Erythroblast (primary cell): ENCODE measurements at places on chromosomes 11 and 22.

GRCh38 chr22:27752771-27753170 is 48.8 kb downstream of the MN1 start:
- no peak for DNase-seq

GRCh38 chr11:57791321-57792059 is 29.9 kb downstream of the CTNND1 start:
- no peak for DNase-seq

DNA sequence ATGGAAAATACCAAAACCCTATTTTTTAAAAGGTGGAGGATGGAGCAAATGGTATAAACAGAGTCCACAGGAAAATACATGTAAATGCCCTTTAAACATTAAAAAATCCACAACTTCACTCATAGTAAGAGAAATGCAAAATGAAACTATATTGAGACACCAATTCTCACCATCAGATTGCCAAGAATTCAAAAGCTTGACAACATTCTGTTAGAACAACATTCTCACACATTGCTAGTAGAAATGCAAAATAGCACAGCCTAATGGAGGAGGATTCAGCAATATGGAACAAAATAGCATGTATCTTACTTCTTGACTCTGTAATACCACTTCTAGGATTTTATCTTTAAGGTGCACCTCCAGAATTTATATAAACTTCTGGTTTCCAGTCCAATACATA is 351.8 kb downstream of the NXPE2 start:
- DNase-seq, result no peak

DNA sequence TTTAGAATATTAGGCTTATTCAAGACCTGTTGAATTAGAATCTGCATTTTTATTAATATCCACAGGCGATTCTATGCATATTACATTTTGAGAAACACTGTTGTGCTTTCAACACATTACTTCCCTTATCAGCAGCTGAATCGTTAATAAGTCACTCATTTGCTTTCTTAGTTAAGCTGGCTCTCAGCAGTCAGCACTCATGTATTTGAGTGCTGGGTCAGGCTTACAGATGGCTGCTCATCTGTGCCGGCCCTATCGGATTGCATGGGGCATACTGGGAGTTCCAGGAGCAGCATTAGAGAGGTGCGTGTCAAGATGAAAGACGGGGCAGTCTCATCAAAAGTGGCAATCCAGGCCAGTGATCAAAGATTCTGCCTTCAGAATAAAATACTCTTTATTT is 10.8 kb upstream of the OR51L1 start:
- DNase-seq, result no peak

DNA sequence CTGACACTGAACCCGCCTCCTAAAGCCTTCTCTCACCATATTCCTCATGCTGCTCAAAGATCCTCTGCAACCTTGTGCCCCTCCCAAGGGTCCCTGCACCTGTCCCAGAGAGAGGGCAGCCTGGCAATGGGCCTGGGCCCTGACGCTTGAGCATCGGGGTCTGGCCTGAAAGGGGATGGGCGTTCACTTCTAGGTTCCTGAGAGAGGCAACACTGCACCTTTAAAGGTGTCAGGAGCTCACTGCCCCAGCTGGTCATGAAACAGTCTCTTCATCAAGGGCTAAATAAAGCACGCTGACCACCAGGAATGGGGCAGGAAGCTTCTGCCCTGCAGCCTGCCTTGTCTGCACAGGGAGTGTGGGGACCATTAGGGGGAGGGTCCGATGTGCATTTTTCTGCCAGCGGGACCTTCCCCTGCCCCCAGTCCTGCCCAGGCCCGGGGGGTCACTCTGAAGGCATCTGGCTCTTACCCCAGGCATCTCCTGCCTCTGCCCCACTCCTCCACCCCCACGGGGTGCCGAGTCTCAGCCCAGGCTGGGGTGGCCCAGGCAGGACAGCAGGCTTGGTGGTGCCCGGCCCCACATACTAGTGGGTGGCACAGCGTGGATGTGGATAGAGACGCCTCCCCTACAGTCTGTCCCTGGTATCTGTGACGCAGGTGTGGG is 3.5 kb downstream of the C11orf21 start:
- no peak for DNase-seq

DNA sequence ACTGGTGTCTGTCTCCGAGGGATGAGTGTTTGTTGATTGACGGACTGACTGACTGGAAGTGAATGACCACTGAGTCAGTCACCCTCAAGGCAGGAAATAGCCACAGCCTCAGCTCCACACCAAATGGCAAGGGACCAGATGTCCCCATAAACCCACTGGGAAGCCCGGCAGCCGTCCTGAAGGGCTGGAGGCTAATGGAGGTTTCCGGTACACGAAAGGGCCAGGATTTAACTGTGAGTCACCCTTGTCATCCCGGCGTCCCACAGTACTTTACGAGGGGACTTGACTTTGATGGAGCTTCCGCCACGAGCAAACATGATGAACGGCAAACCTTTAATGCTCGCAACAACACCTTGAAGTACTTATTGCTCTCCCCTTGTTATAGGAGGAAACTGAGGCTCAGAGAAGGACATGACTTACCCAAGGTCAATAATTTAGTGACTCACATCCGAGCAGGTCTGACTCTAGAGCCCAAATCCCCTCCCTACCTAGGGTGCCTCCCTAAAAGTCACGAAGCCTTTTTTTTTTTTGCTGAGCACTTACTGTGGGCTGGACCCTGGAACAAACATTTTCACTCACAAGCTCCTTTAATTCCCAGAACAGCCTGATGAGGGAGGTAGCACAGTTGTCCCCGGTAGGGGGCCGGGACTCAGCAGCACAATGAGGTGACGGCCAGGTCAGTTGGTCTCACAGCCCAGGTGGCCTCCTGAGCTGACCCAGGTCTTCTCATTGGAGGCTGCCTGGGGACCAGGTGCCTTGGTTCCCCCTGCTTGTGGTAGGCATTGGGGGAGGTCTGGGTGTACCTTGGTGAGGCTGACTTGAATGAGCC is 25.2 kb upstream of the GCAT start:
- no peak for DNase-seq

DNA sequence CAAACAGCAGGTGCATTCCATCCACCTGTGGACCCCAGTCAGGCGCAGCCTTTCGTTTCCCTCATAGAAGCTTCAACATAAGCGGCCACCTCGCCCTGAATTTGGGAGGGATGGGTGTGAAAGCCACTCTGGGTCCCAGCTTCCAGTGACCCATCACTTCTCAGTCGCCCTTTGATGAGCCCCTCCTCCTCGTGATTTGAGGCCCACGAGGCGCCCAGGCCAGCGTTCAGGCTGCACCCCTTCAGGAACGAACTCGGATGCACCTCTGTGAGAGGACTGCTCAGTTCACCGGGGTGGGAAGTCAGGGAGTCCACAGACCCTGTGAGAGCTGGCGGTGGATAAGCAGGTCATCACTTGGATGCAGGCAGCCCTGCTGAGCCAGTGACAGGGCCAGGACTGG is 1118.2 kb downstream of the BRD1 start:
- DNase-seq, result no peak

DNA sequence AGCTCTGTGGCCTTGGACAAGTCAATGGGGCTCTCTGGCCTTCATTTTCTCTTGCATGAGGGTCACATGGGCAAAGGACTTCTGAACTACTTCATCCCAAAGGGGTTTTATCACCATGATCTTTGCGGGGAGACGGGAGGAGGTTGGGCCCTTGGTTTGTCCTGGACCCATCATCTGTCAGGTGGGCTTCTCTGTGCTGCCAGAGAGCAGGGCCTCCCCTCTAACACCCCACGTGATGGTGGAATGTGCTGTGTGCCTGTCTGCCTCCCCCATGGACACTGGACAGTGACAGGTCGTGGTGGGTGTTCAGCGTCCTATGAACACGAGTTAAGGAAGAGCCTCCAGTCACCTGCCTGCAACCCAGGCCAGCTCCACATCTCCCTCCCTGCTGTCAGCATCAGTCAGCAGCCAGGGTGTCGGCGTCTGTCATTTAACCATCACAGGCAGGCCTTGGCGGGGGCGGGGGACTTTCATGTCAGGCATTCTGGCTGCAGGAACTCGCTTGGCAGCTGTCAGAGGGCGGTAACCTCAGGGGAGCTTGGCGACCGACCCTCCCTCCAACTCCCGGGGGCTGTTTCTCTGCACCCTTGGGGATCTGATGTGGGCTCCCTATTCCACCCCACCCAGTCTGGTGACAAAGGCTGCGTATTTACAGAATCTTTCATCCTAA is 2.6 kb upstream of the SUN2 start:
- DNase-seq, result no peak

DNA sequence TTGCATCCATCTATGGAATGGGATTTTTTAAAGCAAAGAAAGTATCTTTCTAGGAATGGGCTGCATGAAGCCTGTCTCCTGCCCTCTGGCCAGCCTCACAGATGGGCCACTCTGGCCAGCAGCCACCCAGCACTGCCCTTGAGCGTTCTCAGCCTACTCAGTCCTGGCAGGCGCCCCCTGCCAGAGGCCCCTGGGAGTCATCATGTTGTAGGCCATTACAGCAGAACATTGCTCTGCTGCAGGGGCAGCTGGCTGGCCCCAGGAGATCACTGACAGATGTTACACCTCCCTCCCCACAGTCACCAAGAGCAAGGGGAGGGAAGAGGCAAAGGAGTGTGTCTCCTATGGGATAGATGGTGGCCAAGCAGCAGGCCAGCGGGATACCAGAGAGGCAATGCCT is 363.7 kb downstream of the NXPE2 start:
- DNase-seq, result no peak

DNA sequence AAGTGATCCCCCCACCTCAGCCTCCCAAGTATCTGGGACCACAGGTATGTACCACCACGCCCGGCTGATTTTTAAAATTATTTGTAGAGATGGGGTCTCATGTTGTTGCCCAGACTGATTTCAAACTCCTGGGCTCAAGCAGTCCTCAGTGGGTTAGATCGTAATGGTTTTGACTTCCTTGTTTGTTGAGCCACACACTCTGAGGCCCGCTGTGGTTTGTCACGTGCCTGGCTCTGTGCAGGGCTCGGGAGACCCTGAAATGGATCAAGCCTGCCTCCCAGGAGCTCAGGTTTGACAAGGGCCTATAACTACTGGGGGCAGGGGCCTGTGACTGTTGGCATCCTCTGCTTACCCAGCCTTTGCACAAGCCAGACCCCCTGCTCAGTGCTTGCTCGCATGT is 68.1 kb downstream of the MPPED1 start:
- DNase-seq, result no peak

DNA sequence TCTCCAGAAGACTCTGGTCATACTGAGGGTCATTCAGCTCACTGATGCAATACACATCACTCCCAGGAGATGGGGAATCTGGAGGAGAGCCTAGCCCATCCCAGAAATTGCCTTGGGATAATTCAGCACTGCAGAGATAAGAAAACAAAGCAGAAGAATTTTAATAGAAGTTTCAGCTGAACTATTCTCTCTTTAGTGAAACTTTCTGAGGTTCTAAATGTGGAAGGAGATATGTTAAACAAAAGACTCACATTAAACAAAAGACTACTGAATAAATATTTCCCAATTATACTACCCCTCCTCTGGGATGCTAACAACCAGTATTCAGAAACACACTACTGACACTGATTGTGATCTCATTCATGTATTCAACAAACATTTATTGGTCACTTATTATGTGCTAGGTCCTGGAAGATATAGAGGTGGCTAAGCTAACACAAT is 47.8 kb downstream of the C2CD3 start:
- DNase-seq, result no peak

GRCh38 chr11:124586238-124586860 is 16.6 kb downstream of the OR8A1 start:
- peak; percentile 56 for DNase-seq

- no peak for DNase-seq
These were observed 158.6 kb downstream of the SHANK2 start for GRCh38 chr11:71093783-71094182.

- DNase-seq, result no peak
These were observed 9.3 kb downstream of the SLC37A2 start for GRCh38 chr11:125072218-125072960.

DNA sequence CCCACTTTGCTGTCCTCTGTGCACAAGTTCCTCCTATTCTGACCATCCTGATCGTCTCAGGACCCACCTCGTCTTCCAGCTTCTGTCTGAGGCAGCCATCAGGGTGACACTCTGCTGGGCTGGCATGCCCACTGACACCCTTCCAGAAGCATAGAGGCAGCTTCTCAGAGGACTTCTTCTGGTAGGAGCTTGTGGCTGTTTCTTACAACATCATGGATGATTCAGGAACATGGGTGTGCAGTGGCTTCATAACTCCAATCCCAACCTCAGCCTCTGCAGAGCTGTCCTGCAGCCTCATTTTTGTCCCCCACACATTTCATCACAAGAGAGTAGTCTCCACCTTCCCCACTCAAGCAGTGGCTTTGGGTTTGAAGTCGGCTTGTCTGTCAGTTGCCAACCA is 20.9 kb upstream of the CTR9 start:
- DNase-seq, result no peak

GRCh38 chr11:122423273-122423672 is 232.2 kb upstream of the UBASH3B start:
- no peak for DNase-seq

DNA sequence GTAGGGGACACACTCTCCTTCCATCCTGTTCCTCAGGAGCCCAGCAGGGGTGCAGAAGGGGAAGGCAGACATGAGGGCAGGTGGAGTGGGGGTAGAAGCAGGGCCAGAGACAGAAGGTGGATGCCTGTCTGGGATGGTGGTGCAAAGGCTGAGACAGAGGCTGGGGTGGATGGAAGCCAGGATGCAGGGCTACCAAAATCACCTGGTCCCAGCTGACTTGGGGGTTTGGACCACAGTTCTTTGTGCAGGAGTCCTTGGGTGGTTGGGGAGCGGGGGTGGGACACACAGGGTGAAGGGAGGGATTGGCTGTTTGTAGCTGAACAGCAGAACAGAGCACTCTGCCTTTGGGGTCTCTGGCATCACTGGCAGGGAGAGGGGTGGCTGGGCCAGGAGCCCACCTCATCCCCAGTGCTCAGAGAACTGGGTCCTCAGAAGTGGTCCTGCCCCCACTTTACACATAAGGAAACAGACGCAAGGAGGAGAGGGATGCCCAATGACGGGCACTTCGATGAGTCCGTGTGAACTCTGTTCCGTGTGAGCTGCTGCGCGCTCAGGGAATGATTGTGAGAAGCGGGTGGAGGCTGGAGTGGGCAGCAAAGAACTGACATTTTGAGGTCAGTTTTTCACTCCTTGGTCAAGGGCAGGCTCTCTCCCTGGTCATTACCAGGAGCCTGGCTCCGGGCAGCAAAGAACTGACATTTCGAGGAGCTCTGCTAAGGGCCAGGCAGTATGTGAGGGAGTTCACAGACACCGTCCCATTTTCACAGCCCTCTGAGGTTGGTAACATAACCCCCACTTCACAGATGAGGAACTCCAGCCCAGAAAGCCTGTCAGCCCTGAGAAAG is 1.9 kb downstream of the TAGLN start:
- DNase-seq, result no peak

- peak; percentile 9 for DNase-seq
These were observed 57.8 kb upstream of the ALDH3B2 start for GRCh38 chr11:67732045-67732787.

DNA sequence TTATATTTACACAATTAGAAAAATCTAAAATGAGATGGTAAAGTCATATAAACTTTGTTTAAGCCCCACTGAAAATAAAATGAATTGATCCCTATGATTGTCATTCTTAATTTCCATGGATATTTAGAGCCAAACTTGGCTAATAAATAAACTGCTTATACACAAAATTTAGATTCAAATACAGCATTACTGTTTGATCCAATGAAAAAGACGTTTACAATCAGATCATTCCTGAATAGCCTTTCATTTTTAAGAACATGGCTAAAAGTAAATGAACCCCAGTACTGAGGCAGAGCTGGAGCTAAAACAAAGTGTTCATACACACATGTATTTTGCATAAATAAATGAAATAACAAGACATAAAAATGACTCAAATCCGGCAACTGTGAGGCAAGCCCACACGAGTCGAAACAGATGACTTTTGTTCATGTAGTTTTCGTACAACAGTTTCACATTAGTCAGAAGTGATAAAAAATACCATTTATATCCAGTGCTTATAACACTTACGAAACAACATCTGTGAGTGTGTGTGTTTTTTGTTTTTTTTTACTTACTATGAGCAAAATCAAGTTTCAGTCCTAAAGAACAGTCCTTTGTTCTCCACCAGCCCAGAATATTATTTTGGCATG is 386.5 kb downstream of the SOX6 start:
- peak; percentile 64 for DNase-seq
